ENCODE measurements at places on chromosomes 7 and 10.

DNA sequence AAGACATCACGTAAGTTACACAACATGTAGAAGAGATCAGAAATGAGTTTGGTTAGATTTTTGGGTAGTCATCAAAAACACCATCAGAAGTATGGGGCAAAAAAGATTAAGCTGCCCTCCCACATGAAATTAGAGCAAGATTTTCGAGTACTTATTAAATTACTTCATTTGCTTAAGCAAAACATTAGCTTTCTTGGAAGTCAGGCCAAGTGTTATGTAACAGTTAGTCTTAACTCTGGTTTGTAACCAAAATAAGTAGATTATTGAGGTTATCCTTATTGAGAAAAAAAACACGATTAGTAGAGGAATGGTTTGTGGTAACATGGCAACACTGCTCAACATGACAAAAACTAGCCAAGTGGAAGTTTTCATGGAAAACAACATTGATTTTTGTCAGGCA is 37.9 kb downstream of the HBP1 start:
- DNase-seq = no peak

- no peak for DNase-seq
Observed at GRCh38 chr7:2553831-2554581, 1.3 kb downstream of the BRAT1 start.

GRCh38 chr10:4568086-4568485 is 257.9 kb upstream of the AKR1E2 start:
- DNase-seq = no peak

- no peak for DNase-seq
Observed at GRCh38 chr10:21171936-21172541, 274.9 kb upstream of the NEBL start.

DNA sequence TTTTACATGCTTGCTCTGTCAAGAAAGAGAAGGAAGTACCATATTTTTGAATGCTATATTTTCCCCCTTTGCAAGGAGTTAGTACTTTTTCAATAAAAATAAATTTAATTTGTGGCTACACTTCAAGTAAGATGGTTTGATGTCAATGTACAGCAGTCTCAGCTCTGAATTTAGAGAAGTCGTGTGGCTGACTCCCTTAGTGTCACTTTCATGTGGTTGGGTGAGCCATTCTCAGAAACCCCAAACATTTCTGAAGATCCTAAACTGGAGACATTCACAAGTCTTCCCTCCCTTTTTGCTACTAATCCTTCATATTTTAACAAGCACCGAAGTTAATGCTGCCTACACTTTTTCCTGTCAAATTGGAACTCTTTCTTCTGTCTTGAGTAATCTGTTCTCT is 244.4 kb downstream of the DYNC1I1 start:
- DNase-seq = no peak

DNA sequence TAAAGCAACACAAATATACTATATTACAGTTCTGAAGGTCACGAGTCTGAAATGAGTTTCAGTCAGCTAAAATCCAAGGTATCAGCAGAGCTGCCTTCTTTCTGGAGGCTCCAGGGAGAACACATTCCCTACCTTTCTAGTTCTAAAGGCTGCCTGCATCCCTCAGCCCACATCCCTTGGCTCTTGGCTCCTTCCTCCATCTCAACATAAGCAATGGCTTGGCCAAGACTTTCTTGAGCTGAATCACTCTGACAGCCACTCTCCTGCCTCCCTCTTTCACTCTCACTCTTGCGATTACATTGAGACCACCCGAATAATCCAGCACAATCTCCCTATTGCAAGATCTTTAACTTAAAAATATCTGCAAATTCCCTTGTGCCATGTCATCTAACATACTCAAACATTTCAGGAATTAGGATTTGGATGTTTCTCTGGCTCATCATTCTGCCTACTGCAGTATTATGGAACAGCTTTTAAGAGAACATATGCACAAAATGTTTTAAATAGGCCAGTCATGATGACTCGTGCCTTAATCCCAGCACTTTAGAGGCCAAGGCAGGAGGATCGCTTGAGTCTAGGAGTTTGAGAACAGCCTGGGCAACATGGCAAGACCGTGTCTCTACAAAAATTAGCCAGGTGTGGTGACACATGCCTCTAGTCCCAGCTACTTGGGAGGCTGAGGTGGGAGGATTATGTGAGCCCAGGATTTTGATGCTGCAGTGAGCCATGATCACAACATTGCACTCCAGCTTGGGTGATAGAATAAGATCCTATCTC is 144.2 kb upstream of the VSTM2A start:
- no peak for DNase-seq
